ENCODE measurements at places on chromosomes 7 and 10.

GRCh38 chr10:113554214-113554613 lies 1.4 kb downstream of the HABP2 start:
- DNase-seq = no peak

- DNase-seq = no peak
These were observed 4.8 kb upstream of the LSM8 start for GRCh38 chr7:118179191-118179590.

- DNase-seq = no peak
These were observed 315.3 kb downstream of the BMPER start for GRCh38 chr7:34220506-34221185.

GRCh38 chr7:123864436-123864835 lies 19.5 kb downstream of the HYAL4 start:
- no peak for DNase-seq

GRCh38 chr7:2063563-2064260 lies 169.0 kb downstream of the MAD1L1 start:
- peak; percentile 42 for DNase-seq

DNA sequence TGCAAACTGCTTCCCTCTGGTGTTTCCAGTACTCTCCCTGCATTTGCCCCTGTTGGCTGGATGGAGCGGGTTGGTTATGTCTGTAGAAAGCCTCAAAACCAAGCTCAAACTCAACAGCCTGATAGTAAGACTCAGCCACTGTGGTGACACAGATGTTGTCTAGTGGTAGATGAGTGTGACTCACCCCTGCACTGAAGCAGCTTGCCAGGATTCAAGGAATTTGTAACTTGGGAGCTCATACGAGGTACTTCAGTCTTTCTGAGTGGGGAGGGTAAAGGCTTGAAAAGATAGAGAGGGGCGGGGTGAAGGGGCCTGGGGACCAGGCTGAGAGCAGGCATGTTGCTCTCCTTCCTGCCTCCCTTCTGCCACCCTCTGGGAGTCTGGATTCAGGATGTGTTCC lies 22.9 kb upstream of the AQP1 start:
- peak; percentile 92 for DNase-seq

GRCh38 chr7:67764289-67764688 lies 767.7 kb downstream of the TYW1 start:
- DNase-seq = no peak

GRCh38 chr10:49110684-49111319 lies 4.5 kb downstream of the VSTM4 start:
- DNase-seq = no peak

GRCh38 chr10:124728071-124728829 lies 15.9 kb downstream of the FAM53B start:
- DNase-seq = no peak

- DNase-seq = no peak
These were observed 87.2 kb upstream of the AGK start for GRCh38 chr7:141463986-141464385.

Measured in fibroblast of skin of scalp (primary cell).